Sciatic nerve (tissue), 2 donors: ENCODE measurements at places on chromosomes 3 and 15. TPM values are rescaled to one million over a fixed set of nuclear protein-coding genes. Genes with fewer than 3 reads are reported as not detected.

- DNase-seq: no peak
Measured at GRCh38 chr3:153897842-153898241, 223.3 kb upstream of the ARHGEF26 start.

- no peak for DNase-seq
Measured at GRCh38 chr3:4711680-4711992, 218.5 kb downstream of the ITPR1 start.

- no peak for DNase-seq
Measured at GRCh38 chr15:99590913-99591646, 25.3 kb downstream of the MEF2A start.

Gene COPB2
- 96.6 TPM for total RNA-seq

GRCh38 chr15:78033864-78034263 is 43.6 kb downstream of the TBC1D2B start:
- DNase-seq: no peak

Gene CPLX3
- not detected for total RNA-seq

DNA sequence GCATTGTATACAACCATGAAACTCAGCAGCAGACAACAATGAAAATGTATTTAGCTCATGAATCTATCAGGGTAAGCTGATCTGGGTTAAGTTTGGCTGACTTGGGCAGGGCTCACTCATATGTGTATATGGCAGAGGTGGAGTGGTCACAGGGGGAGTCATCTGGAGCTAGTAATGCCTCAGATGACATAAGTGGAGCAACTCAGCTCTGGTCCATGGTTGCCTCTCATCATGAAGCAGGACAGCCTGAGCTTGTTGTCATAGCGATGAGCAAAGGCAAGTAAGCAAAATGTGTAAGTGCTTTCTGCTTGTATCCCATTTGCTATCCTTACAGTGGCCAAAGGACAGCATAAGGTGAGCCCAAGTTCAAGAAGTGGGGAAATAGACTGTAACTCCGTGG is 64.5 kb downstream of the ALCAM start:
- no peak for DNase-seq

- DNase-seq: no peak
Measured at GRCh38 chr3:7651274-7651673, 790.4 kb downstream of the GRM7 start.
